Right ventricle myocardium inferior (tissue), 1 donor: ENCODE measurements at places on chromosomes 2 and 18. TPM values are rescaled to one million over a fixed set of nuclear protein-coding genes. Genes with fewer than 3 reads are reported as not detected.

Gene LYG2
- not detected for total RNA-seq

Gene SERPINB12
- not detected for total RNA-seq

GRCh38 chr2:160213511-160213910, 13.4 kb upstream of the ITGB6 start:
- no peak for DNase-seq

- DNase-seq, result no peak
Measured at GRCh38 chr2:26840937-26841610, 6.9 kb upstream of the DPYSL5 start.

- DNase-seq, result no peak
Measured at GRCh38 chr2:8709611-8710010, 27.8 kb downstream of the ID2 start.

Gene BOLA3
- 88.4 TPM for total RNA-seq

- no peak for DNase-seq
Measured at GRCh38 chr2:2788076-2788475, 457.0 kb upstream of the MYT1L start.

DNA sequence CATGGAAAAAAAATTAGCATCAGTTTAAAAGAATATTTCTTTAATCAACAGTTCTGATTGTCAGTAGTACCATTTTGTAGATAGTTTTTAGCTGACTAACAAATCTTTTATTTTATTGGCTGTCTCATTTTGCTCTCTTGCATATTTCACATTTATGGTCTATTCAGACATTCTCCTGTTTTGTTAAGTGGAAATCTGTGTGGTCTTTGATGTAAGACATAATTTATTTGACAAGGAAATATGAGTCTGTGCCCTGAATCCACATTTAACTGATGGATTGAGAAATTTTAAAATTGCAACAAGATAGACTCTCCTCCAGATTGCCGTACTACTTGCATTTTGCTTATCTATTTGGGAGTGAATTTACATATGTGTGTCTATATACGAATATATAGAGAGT, 96.3 kb upstream of the ATP5MC3 start:
- no peak for DNase-seq

Gene KHK
- 4.5 TPM for total RNA-seq

Gene C1GALT1C1L
- 0.62 TPM for total RNA-seq

GRCh38 chr2:187312718-187313282, 135.3 kb downstream of the CALCRL start:
- DNase-seq, result no peak

Gene SCG2
- total RNA-seq, result not detected

DNA sequence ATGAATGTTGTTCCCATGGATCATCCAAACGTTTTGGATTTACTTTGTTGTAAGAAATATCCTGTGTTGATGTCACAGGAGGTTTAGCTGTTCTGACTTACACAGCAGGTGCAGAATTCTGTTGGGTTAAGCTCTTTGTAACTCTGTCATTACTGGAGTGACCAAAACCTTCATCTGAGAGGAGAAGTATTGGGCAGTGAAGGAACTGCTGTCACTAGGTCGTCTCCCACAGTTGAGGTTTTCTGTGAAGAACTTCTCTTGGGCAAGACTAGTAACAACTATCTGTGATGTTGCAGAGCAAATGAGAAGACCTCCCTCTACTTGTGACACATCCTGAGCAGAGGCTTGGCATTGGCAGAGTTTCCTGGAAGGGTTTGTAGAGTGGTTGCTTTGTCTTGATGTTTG, 2.9 kb downstream of the SPTBN1 start:
- no peak for DNase-seq

- DNase-seq, result no peak
Measured at GRCh38 chr18:34718610-34719009, 8.5 kb downstream of the DTNA start.

DNA sequence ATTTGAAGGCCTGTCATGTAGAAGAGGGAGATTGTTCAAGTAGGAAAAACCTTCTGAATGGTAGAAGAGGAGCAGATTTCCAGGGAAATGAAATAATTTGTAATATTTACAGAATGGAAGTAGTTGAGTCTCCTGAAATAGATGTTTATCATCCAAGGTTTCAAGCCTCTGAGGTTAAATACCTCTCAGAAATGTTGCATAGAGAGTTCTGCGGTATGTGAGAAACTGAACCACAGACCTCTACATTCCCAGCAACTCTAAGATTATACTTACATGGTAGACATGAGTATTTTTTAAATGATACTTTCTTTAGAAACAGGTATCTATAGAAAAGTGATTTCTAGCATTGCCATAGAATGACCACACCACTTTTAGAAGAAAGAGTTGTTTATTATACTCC, 379.8 kb upstream of the FANCL start:
- DNase-seq, result no peak

Gene ALMS1
- total RNA-seq, result 7.9 TPM

DNA sequence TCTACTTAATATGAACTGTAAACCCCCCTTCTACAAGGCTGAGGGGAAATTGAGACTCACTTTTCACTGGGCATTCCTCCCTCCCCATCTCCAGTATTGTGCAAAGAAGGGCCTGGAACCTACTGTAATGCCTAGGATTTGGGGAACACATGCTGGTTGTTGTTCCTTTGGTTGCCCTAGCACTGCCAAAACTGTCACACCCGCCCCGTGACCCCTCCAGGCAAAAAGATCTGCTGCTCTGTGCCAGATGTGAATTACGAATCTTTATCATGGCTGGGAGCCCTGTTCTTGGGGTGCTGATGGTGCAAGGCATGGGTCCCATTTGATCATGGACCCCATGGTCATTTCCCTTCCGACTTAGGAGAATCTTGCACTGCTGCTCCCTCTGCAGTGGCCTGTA, 95.4 kb downstream of the CABLES1 start:
- no peak for DNase-seq
